ENCODE measurements at places on chromosomes 2 and 18.

GRCh38 chr2:222572264-222572721 lies 83.6 kb downstream of the FARSB start:
- DNase-seq: no peak

DNA sequence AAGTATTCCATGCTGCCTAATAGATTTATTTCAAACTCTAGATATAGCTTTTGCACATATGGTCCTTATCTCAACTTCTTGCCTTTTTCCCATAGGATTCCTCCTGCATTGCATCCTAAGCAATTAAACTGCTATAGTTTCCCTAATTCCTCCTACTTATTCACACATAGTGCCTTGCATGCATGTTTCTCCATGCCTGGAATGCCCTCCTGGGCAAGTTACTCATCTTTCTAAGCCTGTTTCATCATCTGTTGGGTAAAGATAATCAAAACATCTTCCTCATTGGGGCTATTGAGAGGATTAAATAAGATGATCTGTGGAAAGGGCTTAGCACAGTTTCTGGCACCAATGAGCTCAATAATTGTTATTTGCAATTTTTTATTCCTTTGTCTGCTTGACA lies 726.5 kb downstream of the SLC4A3 start:
- no peak for DNase-seq

GRCh38 chr2:30934066-30934465 lies 126.8 kb upstream of the CAPN13 start:
- no peak for DNase-seq

- DNase-seq: no peak
Measured at GRCh38 chr2:71815701-71816474, 331.8 kb downstream of the CYP26B1 start.

DNA sequence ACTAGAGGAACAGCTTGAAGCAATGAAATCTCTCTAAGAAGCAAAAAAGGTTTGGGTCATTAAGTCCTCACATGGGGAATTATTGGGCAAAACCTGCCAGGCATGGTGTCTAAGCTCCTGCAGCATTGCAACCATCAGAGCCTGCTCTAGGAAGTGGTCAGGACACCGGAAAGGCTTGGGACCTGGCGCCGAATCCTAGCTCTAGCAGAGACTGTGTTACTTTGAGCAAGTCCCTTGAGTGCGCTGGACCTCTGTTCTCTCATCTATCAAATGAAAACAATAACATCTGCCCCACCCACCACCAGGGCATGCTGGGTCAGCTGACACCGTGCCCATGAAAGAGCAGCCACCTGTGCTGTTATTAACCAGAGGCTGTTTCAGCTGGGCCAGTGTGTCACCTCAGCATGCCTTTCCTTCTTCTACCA lies 6.3 kb downstream of the TMEM127 start:
- no peak for DNase-seq

DNA sequence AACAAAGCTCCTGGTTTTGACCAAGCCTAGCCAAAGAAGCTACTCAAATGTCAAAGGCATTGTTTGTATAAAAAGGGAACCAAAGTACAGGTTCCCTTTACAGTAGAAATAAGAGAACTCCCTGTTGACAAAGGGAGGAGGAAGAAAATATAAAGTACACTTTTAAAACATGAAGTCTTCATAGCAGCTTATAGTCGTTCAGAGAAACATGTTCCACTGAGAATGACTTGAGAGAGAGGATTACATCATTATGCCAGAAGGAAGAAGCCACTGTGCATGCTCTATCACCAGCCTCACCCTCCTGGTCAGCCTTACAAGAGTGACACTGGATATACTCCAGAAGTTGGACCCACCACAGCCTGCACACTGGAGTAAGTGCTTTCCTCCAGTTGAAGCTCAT lies 2.5 kb upstream of the DHRS9 start:
- DNase-seq: no peak

- no peak for DNase-seq
Measured at GRCh38 chr2:10228611-10229365, 73.9 kb upstream of the HPCAL1 start.

- no peak for DNase-seq
Measured at GRCh38 chr2:78546843-78547242, 478.7 kb upstream of the REG3G start.

DNA sequence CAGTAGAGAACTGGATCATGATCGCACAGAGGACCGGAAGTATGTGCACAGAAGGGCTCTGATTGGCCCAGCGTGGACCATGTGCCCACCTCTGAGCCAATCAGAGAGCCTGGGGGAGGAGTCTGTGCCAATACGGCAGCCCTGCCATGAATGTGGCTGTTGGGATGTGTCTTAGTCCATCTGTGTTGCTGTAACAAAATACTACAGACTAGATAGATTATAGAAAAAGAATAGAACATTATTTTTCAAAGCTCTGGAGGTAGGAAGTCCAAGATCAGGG lies 132.0 kb downstream of the NDUFA10 start:
- no peak for DNase-seq

GRCh38 chr2:158586491-158586890 lies 129.7 kb downstream of the PKP4 start:
- no peak for DNase-seq

DNA sequence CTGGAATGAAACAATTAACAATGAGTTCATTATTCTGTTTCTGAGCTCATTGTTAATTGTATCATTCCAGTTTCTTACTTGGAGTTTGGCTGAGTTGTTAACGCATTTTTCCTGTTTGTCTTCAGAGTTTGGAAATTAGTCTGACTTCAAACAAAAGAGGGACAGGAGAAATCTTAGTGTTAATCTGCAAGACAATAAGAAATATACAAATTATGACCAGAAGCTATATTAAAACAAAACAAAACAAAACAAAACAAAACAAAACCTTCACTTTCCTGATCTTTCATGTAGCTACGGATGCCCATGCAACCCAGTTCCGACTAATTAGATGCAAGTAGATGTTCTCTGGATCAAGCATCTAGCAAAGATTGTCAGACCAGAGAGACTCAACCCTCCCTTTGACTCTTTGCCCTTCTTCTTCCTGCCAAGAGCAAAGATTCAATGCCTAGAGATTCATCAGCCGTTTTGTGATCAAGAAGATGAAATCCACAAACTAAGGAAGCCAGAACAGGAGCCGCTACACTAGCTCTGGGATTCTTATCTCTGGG lies 686.2 kb upstream of the FSHR start:
- DNase-seq: no peak

- no peak for DNase-seq
Measured at GRCh38 chr18:54151376-54151775, 73.1 kb downstream of the MBD2 start.

DNA sequence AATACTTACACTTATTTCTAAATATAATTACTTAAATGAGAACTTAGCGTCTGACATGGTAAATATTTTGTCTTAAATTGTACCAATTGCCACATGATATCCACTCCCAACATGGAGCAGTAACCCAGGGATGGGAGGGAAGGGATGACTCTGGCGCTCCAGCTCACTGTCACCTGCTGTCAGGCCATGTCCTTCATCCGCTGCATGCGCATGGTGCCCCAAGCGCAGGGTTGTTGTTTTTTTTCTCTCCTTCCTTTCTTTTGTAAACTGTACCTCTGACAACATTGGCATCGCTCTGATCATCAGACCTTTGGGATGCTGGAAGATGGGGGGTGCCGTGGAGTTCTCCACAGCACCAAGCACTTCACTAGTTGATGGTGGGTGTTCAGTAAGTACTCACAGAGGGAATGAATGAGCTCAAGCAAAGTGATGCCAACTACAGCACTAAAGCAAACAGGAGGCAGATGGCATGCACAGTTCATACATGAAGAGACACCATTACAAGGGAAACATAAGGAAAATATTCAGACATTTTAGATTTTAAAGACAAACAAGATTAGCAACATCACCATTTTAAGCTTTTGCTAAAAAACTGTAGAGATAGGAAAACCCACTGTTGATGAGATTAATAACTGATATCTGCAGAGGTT lies 247.8 kb downstream of the GBX2 start:
- DNase-seq: no peak

GRCh38 chr2:38723173-38723572 lies 28.0 kb downstream of the SRSF7 start:
- DNase-seq: no peak

- DNase-seq: no peak
Measured at GRCh38 chr2:159695795-159696448, 16.4 kb upstream of the MARCHF7 start.

- no peak for DNase-seq
Measured at GRCh38 chr2:9638532-9638931, 7.7 kb upstream of the YWHAQ start.

- no peak for DNase-seq
Measured at GRCh38 chr18:74577019-74577418, 20.7 kb upstream of the ZNF407 start.

- DNase-seq: no peak
Measured at GRCh38 chr2:55826246-55826645, 97.3 kb downstream of the EFEMP1 start.

- no peak for DNase-seq
Measured at GRCh38 chr2:156309917-156310316, 22.6 kb downstream of the NR4A2 start.

DNA sequence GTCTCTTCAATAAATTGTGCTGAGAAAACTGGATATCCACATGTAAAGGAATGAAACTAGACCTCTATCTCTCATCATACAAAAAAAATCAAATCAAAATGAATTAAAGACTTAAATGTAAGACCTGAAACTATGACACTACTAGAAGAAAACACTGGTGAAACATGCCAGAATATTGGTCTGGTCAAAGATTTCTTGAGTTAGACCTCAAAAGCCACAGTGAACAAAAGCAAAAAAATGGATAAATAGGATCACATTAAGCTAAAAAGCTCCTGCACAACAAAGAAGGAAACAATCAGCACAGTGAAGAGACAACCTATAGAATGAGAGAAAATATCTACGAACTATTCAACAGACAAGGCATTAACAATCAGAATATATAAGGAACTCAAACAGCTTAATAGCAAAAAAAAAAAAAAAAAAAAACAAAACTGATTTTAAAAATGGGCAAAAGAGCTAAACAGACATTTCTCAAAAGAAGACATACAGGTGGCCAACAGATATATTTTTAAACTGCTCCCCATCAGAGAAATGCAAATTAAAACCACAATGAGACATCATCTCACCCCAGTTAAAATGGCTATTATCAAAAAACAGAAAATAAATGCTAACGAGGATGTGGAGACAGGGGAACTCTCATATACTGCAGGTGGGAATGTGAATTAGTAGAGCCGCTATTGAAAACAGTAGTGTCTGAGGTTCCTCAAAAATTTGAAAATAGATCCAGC lies 66.3 kb downstream of the NCKAP1 start:
- DNase-seq: no peak

DNA sequence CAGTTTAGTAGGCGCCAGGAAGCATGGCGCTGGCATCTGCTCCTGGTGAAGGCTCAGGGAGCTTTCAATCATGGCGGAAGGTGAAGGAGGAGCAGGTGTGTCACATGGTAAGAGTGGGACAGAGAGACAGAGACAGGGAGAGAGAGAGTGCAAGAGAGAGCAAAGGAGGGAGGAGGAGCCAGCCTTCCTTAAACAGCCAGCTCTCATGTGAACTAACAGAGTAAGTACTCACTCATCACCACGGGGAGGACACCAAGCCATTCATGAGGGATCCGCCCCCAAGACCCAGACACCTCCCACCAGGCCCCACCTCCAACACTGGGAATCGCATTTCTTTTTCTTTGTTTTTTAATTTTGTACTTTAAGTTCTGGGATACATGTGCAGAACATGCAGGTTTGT lies 40.8 kb upstream of the CLASP1 start:
- DNase-seq: no peak

- no peak for DNase-seq
Measured at GRCh38 chr2:43241558-43241957, 15.2 kb upstream of the ZFP36L2 start.

DNA sequence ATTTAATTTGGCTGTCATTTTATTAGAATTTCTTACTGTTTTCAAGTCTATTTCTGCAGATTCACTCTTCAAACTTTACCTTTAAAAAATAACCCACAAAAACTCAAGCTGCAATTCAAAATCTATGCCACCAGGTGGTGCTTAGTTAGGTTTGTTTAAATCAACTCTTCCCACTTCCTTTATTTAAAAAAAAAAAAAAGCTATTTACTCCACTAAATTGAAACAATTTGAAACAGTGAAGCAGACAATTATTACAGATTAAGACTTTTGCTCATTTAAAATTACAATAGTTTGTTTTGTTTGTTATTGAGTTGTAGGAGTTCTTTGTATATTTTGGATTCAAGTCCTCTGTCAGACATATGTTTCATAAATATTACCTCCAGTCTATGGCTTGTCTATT lies 300.0 kb downstream of the PDE11A start:
- peak; percentile 19 for DNase-seq

Data from central memory CD4-positive, alpha-beta T cell (primary cell).